ENCODE measurements at places on chromosomes 13 and 19.

- DNase-seq, result no peak
Measured at GRCh38 chr19:30512176-30513081, 140.2 kb downstream of the ZNF536 start.

DNA sequence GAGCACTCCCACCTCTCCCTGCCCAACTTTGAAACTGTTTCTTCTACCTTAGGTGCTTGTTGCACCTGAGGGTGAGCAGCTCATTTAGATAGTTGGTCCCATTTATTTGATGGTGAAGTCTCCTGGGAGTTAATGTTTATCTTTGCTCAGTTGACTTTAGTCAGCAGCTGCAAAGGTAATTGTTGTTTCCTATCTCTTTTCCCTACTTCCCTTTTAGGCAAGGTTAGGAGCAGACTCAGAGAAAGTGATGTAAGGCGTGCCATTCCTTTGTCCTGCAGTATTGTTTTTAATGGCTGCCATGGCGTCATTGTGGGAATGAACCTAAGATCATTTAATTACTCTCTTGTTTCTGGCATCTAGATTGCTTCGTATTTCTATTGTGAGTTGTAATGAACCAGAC, 11.6 kb downstream of the AKAP11 start:
- no peak for DNase-seq

DNA sequence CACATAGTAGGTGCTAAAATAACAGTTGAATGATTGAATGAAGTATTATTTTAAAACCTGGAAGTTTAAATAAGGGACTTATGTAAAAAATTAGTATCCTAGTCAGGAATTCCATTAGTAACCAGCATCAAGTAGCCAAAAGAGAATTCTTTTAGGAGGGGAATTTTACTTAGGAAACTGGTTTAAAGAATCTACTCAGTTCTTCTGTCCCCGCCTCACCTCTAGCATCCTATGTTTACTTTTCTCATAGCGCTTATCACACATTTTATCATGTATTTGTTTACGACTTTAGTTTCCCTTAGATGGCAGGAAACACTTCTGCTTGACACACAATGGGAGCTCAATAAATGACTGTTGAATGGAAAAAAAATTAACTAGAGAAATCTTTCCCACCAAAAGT, 229.0 kb downstream of the KLF5 start:
- no peak for DNase-seq

DNA sequence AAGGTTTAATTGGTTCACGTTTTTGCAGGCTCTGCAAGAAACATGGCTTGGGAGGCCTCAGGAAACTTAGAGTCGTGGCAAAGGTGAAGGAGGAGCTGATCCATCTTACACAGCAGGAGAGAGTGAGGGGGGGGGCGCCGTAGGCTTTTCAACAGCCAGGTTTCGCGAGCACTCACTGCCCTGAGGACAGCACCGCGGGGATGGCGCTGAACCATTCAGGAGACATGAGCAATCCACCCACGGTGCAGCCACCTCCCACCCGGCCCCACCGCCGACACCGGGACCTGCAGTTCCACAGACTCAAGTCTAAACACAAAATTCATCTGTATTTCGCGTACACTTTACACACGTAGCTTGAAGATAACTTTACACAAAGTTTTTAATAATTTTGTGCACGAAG, 73.6 kb downstream of the KDM4B start:
- no peak for DNase-seq

GRCh38 chr19:16095071-16095571, 16.6 kb upstream of the RAB8A start:
- DNase-seq, result no peak

DNA sequence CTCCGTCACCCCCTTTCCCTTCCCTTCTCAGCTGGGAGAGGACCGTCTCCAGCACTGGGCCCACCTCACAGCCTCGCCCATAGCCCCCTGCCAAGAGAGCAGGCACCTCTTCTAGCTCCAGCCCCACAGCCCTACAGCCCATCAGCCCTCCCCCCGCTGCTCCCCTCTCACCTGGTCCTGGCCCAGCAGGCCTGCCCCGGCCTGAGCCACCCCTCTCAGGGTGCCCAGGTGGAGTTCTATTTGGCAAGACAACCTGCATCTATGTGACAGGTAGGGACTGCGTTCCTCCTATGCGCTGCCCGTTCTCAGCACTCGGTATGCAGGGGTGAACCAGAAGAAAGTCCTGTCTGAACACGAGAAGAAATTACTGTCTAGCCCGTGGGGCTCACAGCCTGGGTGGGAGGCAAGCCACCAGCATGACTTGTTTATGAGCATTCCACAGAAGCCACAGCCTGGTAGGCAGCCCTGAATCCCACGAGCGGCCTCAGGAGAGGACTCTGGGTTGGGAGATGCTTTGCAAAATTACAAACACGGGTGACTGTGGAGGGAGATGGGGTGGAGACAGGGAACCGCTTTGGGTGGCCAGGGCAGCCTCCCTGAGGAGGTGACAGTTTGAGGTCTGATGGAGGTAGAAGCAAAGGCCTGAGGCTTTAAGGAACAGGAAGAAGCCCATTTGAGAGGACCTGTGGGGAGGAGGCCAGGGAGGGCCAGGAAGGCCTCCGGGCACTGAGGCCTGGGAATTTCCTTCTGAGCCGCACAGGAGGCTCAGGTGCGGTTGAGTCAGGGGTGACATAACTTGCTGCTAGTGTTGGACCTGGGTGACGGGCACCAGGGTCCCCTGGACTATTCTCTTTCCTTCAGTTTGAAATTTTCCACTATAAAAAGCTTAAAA, 1.2 kb upstream of the PLEKHF1 start:
- DNase-seq, result peak; percentile 78

- DNase-seq, result no peak
Measured at GRCh38 chr13:54356209-54356608, 1327.6 kb downstream of the OLFM4 start.

DNA sequence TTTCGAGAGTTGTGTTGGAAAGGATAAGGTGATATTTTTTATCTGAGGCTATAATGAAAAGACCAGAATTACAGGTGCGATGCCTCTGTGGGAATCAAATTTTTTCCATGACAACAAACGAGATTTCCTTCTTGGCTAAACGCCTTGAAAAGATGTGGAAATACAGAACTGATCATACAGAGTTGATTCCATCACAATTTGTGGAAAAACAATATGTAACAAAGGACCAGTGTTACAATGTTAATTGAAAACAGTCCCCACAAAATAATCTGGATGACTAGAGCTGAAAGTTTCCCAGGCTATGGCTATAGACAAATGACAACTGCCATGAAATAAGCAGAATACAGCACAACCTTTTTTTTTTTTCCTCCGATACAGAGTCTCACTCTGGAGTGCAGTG, 628.9 kb downstream of the DIAPH3 start:
- no peak for DNase-seq

GRCh38 chr13:28958018-28958417, 137.9 kb downstream of the MTUS2 start:
- DNase-seq, result no peak

GRCh38 chr13:109494925-109495369, 291.4 kb downstream of the IRS2 start:
- DNase-seq, result peak; percentile 74

DNA sequence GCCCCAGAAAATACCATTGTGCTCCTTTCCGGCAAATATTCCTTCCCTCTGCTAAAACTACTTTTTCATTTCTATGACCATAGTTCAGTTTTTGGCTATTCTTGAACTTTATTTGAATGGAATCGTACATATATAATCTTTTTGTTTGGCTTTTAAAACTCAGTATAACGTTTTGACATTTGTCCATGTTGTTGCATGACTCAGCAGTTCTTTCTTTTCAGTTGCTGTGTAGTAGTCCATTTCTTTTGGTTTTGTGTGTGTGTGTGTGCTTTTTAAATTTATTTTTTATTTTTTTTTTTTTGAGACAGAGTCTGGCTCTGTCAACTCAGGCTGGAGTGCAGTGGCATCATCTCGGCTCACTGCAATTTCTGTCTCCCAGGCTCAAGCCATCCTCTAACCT, 35.0 kb downstream of the ITM2B start:
- DNase-seq, result no peak

DNA sequence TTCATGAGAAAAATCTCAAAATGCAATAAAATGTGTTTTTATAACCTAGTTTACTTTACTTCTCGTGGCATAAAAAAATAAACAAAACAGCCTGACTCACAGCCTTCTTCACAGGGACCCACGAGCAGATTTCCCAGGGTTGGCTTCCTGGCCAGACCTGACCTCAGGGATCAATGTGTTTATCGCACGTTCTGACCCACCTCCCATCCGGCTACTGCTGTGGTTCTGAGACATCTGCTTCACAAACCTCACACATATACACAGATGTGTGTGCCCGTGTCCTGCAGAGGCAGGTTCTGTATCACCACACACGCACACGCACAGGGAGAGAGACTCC, 118.3 kb downstream of the COL4A2 start:
- no peak for DNase-seq

DNA sequence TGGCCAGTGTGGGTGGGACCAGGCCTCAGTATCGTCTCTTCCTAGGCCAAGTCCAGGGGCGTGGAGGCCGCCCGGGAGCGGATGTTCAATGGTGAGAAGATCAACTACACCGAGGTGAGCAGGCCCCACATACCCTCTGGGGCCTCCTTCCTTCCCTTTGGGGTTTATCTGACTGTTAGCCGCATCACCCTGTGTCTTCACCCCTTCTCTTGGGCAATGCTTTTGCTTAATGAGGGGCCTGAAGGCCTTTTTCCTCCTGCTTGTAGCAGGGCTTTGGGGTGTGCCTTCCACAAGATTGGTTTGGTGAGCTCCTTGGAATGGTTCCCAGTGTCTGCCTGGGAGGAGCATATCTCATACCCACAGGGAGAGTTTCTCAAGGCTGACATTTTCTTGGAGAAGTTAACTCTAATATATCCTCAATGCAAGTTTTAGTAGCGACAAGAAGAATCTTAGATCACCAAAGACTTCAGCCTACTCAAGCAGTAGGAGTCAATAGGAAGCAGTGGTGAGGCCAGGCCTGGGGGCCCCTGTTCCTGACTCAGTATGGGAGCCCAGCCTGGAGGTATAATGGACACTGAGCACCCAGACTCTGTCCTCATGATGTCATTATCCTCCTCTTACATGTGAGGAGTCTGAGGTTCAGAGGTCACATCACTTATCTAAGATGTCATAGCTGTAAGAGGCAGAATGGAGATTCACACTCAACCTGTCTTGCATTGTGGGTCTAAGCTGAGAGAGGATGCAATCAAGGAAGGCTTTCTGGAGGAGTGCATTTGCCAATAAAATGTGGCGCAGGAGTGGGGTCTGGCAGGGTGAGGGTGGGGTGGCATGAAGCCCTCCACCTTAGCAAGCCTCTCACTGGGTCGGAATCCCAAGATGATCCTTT, 2.0 kb downstream of the GPI start:
- DNase-seq, result no peak

DNA sequence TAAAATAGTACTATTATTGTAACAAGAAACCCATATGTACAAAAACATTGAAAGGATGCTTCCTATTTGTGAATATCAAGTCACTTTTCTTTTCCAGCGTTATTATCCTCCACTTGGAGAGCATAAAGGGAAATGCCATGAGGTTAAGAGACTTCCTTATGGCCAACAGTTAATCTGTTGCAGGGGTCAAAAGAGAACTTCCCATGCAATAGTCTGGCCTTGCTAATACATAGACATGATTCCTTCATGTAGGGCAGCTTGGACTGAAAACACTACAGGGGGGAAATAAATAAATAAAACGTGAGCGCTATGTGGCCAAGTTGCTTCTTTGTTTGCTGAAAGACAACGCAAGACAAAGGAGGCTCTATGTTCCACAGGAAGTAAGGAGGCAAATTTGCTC, 269.1 kb upstream of the EDNRB start:
- DNase-seq, result no peak

DNA sequence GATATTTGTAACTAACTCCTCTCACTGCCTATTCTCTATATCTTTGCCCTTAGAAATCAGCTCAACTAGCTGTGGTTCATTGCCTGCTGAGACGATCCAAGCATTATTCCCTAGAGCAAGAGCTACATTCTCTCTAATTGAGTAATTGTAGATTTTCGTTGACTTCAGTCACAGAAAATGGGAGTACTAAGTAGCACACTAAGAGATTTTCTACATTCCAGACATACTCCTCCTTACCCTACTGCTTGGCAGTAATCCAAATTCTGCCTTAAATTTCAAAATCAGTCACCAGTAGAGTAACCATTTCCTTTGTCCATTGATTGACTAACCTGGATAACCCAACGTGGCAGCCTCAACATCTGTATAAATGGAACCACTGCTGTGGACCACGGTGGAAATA, 1786.8 kb downstream of the SLITRK5 start:
- DNase-seq, result peak; percentile 67

GRCh38 chr19:18227781-18228271, 1.6 kb upstream of the PDE4C start:
- no peak for DNase-seq

GRCh38 chr13:39655041-39655568, 357 bp upstream of the COG6 start:
- DNase-seq, result no peak

DNA sequence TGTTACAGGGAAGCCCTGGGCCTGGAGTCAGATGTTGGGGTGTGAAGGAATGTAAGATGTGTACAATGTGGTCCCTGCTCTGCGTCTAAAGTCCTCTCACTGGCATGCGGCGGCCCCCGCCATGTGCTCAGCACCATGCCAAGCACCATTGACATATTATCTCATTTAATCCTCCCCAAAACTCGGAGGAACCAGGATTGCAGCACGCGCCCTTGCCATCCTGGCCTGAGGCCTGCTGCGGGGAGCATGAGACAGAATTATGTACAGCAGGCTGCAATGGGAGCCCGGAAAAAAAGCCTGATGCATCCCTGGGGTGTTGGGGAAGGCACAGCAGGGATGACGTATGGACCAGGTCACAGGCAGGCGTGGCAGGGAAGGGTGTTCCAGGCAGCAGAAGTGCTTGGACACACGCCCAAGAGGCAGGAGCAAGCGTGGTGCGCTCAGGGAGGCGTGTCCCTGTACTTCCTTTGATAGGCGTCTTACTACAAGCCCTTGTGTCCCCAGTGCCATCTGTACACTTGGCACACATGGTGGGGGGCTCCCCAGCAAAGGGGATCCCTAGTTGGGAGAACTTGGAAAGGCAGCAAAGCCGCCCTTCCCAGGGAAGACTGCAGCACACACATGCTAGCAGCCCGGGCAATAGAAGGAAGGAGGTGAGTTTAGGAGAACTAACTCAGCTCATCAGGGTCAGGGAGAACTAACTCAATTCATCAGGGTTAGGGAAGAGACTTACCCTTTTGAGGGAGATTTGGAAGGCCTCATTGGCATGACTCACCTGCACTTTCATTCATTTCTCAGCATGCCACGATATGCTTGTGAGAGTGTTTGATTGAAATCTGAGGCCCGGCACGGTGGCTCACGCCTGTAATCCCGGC, 3.4 kb downstream of the EVI5L start:
- peak; percentile 90 for DNase-seq

DNA sequence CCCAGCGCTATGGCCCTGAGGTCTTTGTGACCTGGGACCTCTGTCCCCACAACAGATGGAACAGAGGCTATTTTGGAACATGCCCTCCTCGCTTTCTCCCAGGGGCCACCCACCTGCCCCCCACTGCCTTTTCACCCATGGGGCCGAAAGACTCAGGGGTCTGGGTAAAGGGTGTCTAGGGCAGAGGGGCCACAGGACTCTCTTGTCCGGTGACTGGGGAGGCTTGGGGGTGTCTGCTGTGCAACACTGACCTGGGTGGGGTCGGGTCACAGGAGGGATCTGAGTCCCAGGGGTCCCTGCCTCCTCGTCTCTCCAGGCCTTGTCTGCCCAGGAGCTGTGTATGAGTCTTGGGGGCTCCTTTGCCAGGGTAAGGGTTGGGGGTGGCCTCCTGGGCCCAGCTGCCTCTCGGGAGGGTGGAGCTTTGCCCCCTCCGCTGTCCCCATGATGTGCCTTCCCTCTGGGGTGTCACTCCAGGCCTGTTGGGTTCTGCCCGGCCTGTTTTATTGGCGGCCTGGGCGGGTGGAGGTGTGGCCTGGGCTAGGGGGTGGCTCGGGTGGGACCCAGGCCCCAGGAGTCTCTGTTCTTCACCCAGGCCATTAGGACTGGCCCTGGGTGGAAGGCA, 2.1 kb downstream of the ARID3A start:
- DNase-seq, result no peak
